ENCODE measurements at places on chromosomes 6 and 20.

DNA sequence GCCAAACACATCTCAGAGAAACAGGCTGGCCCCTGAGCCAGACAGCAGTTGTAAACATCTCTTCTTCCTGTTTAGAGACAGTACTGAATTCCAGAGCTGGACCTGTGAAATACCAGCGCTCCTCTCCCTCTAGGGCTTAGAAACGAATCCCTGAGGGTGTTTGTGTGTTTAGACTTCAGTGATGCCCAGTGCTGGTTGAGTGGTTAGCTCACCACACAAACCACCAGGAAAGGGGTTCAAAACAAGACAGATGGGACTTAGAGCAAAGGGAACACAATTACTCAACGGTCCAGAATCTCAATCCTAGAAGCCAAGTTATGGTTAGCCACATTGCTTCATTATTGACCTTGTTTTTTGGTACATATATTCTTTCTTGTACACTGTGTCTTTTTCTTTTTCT is 108.7 kb upstream of the TMEM170B start:
- DNase-seq, result no peak

DNA sequence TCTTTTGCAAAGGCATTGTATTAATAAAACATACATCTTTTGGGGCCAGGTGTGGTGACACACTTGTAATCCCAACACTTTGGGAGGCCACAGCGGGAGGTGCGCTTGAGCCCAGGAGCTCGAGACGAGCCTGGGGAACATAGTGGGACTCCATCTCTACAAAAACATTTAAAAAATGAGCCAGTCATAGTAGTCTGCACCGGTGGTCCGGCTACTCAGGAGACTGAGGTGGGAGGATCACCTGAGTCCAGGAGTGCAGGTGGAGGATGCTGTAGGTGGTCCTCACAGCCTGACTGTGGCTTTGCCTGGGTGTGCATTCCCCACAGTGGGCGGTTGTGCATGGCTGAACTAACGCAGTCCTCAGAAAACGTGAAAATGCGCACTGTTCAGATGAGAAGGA is 162.5 kb downstream of the DLL1 start:
- no peak for DNase-seq

GRCh38 chr20:16518784-16519084 is 54.5 kb downstream of the KIF16B start:
- DNase-seq, result no peak

DNA sequence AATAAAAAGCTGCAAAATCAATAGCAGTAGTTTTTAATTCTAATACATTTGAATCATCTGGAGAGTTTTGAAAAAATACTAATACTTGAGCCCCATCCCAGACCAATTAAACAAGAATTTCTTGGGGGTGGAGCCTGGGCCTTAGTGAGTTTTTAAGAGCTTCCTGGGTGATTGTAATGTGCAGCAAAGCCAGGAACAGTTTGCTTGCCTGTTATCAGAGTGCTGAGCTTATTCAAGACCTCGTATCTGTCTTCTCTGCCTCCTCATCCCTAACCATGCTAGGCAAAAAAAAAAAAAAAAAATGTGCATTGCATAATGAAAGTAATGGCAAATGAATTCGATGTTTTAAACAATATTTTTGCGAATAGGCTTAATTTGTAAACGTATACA is 36.4 kb upstream of the MYB start:
- peak; percentile 89 for DNase-seq

GRCh38 chr20:57223648-57224489 is 42.6 kb downstream of the BMP7 start:
- DNase-seq, result no peak

Measured in hematopoietic multipotent progenitor cell treated with erythropoietin and hydrocortisone succinate and interleukin-3 and kit ligand, for 8 days (in vitro differentiated cells).